Activated naive CD8-positive, alpha-beta T cell treated with anti-CD3 and anti-CD28 coated beads, Interleukin-2, amount 10 ng/mL, durations not matched to agents 7 days and 5 days (primary cell): ENCODE measurements at places on chromosomes 2 and 18. TPM values are rescaled to one million over a fixed set of nuclear protein-coding genes. Genes with fewer than 3 reads are reported as not detected.

HMSD gene
- total RNA-seq = not detected

CDH19 gene
- not detected for total RNA-seq

NYAP2 gene
- not detected for total RNA-seq

RFTN2 gene
- 0.88 TPM for total RNA-seq

HNMT gene
- 0.28 TPM for total RNA-seq

M1AP gene
- not detected for total RNA-seq

KCNG2 gene
- not detected for total RNA-seq

RNF144A gene
- total RNA-seq = 78.7 TPM

PCARE gene
- total RNA-seq = not detected

SERPINB10 gene
- not detected for total RNA-seq

HOXD13 gene
- total RNA-seq = not detected

ABCG5 gene
- total RNA-seq = not detected

FOXD4L1 gene
- total RNA-seq = 0.14 TPM

ATP6V1C2 gene
- not detected for total RNA-seq

POTEI gene
- not detected for total RNA-seq

STAT4 gene
- total RNA-seq = 177 TPM

BCL11A gene
- 0.40 TPM for total RNA-seq

DYSF gene
- total RNA-seq = 6.3 TPM

TMEM214 gene
- total RNA-seq = 68.1 TPM

LDAH gene
- total RNA-seq = 19.1 TPM

FOXI3 gene
- total RNA-seq = not detected

TUBB8B gene
- total RNA-seq = not detected

DYNAP gene
- not detected for total RNA-seq

G6PC2 gene
- not detected for total RNA-seq

ZNF385B gene
- not detected for total RNA-seq

DSEL gene
- 0.60 TPM for total RNA-seq

ZDBF2 gene
- 10.7 TPM for total RNA-seq

CFAP53 gene
- 0.36 TPM for total RNA-seq

RSAD2 gene
- 104 TPM for total RNA-seq

FEZ2 gene
- 22.8 TPM for total RNA-seq

RNU2-63P gene
- total RNA-seq = 21.5 TPM

REG3G gene
- total RNA-seq = not detected

CCDC74A gene
- 4.9 TPM for total RNA-seq

CD28 gene
- total RNA-seq = 52.7 TPM

ALLC gene
- total RNA-seq = not detected

CCDC74B gene
- total RNA-seq = 1.5 TPM

RAB17 gene
- not detected for total RNA-seq

ITPRIPL1 gene
- total RNA-seq = 35.9 TPM

MCM6 gene
- total RNA-seq = 109 TPM

CD8B2 gene
- total RNA-seq = 7.3 TPM

LINC00305 gene
- total RNA-seq = not detected

RAB27B gene
- total RNA-seq = 1.4 TPM

HOXD8 gene
- total RNA-seq = not detected

COL3A1 gene
- not detected for total RNA-seq

CPO gene
- total RNA-seq = not detected
